ENCODE measurements at places on chromosomes 12 and 14. TPM values are rescaled to one million over a fixed set of nuclear protein-coding genes. Genes with fewer than 3 reads are reported as not detected.

The GIT2 gene
- total RNA-seq: 16.2 TPM

The LRTM2 gene
- total RNA-seq: not detected

The FAM90A1 gene
- total RNA-seq: not detected

The DCP1B gene
- total RNA-seq: 5.3 TPM
